ENCODE measurements at places on chromosomes 11 and 22.

DNA sequence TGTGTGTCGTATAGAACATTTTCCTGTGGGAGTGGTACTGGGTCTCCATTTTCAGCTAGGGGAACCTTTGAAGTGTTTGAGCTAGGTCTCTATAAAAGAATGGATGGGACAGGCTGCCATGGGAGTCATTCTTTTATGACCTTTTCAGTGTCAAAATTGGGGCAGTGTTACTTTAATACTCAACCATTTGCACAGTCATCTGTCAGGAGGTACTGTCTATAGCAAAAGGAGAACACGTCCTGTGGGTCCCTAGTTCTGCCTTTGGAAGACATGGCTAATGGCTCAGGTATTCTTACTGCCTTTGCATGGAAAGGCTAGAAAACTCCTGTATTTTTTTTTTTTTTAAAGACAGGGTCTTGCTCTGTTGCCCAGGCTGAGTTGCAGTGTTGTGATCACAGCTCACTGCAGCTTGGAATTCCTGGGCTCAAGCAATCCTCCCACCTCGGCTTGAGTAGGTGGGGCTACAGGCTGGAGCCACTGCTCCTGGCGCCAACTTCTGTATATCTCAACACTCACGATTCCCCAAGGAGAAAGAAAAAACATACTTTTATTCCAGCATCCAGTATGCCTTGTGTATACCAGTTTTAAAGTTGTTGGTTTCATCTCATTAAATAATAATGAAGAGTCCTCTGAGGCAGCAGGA lies 2.1 kb upstream of the ATF4 start:
- no peak for DNase-seq

DNA sequence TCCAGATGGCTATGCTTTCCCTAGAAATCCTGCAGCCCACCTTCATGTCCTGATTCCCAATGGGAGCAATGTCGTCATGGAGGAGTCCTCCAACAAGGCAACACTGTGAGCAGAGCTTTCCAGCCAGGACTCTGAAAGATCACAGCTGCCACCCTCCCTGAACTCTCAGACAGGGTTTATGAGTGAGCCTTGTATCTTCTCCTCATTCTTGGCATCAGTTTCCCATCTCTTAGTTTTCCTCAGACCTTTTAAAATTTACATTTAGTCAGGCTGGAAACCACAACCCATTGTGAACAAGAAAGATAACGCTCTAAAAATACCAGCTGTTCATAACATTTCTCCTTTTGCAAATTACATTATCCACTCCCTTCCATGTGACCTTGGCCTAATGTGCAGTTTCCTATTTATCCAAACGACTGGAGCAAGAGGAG lies 15.6 kb upstream of the LYVE1 start:
- no peak for DNase-seq

GRCh38 chr11:11895672-11896071 lies 53.9 kb downstream of the USP47 start:
- no peak for DNase-seq

DNA sequence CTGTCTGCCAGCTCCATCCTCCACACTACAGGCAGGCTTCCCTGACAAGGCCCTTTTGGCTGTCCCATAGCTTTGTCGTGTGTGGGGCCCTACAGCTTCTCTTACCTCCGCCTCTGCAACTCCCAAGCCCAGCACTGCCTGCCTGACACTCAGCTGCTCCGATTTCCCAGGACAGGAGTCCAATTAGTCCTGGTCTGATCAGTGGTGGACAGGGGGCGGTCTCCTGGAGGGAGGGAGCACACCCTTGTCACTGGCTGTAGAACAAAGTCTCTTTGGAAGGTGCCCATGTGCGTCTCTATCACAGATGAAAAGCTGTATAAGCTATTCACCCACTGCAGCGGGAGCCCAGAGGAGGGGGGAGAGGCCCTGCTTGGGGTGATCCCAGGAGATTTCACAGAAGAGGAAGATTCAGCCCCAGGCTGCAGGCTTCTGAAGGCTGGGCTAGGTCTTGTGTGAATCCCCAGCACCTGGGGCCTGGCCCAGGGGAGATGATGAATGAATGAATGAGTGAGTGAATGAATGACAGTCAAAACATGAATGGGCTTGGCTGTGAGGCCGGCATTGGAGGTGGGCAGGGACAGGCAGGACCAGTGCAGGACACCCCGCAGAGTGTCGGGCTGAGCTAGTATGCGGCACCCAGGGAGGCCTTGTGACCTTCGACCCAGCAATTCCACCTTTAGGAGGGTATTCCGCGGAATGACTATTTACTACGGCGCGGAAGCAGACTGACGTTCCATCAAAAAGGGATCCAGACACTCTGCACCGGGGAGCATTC lies 142.4 kb downstream of the CACNA1I start:
- DNase-seq = no peak

DNA sequence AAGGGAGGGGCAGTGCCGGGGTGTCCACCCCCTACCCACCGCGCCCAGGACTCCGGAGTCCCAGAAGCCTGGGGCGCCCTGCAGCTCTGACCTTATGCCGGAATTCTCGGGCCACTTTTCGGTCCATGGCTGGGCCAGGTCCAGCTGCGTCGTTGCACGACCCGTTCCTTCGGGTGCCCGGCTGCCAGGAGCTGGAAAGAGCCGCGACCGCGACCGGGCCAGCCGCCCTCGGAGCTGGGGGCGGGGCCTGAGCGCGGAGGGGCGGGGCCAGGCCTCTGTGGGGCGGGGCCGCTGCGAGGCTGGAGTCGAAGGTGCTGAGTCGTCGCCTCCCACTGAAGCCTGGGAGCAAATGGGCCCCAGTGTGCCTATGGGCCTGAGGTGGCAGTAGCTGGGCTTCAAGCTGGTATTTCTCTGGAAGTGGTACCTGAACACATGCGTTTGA lies at the start of gene USH1C:
USH1C (minus strand) TSS at position 236 of the 442 bp plus-strand sequence; CDS start at position 127, 109 bp downstream.
- peak; percentile 83 for DNase-seq

GRCh38 chr11:58649623-58650022 lies 27.2 kb downstream of the CNTF start:
- no peak for DNase-seq
